ENCODE measurements at places on chromosomes 3 and 15.
A peak's percentile ranks its signal among the peaks of the same experiment; 100 is the strongest.

DNA sequence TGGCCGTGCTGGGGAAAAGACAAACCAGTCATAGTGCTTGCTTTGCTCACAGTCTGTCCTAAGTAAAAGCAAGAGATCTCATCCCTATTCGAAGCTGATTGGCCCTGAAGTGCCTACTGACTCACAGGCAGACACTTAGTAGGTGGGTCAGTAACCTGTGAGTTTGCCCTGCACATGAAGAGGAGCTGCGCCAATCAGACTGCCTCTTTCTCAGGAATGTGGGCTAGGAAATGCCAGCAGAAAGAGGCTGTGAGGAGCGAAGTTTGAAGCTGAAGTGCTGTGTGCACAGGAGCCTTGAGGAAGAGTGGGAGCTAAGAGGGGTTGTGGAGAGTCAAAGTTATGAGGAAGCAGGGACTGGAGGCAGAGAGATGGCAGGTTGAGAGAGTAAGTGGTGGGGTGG, 126.8 kb downstream of the IL20RB start:
- DNase-seq = no peak

GRCh38 chr3:77102951-77103769, 63.3 kb downstream of the ROBO2 start:
- no peak for DNase-seq

- no peak for DNase-seq
Observed at GRCh38 chr15:72724028-72724427, 38.0 kb downstream of the BBS4 start.

DNA sequence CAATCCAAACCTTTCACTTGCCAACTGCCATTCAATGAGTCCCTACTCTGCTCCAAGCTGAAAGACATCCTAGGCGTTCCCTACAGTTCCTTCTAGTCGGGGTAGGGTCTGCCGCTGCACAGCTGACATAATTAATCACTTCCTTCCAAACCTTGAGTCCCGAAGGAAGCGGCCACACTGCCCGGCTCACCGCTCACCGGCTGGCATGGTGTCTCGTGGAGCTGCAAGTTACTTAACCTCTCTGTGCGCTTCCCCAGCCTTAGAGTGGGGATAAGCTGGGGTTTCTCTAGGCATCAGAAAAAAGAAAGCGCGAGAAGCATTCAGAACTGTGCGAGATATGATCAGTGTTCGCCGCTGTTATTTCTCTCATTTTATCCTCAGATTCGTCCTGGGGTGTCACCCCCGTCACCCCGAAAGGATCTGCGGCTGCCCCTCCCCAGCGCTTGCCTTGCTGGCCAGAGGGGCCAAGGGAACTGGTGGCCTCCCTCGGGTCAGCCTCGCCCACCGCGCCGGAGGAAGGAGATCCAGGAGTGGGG, 748 bp downstream of the MRPS25 start:
- DNase-seq = peak; percentile 19

- peak; percentile 59 for DNase-seq
Observed at GRCh38 chr3:150761831-150762661, 923 bp downstream of the SIAH2 start.

DNA sequence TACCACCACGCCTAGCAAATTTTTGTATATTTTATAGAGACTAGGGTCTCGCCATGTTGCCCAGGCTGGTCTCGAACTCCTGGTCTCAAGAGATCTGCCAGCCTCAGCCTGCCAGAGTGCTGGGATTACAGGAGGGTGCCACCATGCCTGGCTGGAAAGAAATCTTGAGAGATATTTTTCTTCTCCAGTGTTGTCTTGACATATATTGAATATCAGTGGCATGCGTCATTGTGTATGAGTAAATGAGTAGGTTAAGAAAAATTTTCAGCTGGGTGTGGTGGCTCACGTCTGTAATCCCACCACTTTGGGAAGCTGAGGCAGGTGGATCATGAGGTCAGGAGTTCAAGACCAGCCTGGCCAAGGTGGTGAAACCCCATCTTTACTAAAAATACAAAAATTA, 3.5 kb upstream of the PIF1 start:
- DNase-seq = no peak

- peak; percentile 44 for DNase-seq
Observed at GRCh38 chr15:44435893-44436667, 8.7 kb downstream of the CTDSPL2 start.

GRCh38 chr3:64454179-64454578, 228.9 kb upstream of the PRICKLE2 start:
- peak; percentile 1 for DNase-seq

GRCh38 chr3:133077688-133078087, 39.5 kb downstream of the TMEM108 start:
- DNase-seq = no peak

GRCh38 chr3:135213822-135214221, 418.8 kb downstream of the EPHB1 start:
- no peak for DNase-seq

Measured in RWPE1 (cell line).